ENCODE measurements at places on chromosomes 1 and 21. TPM values are rescaled to one million over a fixed set of nuclear protein-coding genes. Genes with fewer than 3 reads are reported as not detected.

Gene FLG2
- polyA plus RNA-seq: 0.01 TPM

Gene WLS
- not detected for polyA plus RNA-seq

DNA sequence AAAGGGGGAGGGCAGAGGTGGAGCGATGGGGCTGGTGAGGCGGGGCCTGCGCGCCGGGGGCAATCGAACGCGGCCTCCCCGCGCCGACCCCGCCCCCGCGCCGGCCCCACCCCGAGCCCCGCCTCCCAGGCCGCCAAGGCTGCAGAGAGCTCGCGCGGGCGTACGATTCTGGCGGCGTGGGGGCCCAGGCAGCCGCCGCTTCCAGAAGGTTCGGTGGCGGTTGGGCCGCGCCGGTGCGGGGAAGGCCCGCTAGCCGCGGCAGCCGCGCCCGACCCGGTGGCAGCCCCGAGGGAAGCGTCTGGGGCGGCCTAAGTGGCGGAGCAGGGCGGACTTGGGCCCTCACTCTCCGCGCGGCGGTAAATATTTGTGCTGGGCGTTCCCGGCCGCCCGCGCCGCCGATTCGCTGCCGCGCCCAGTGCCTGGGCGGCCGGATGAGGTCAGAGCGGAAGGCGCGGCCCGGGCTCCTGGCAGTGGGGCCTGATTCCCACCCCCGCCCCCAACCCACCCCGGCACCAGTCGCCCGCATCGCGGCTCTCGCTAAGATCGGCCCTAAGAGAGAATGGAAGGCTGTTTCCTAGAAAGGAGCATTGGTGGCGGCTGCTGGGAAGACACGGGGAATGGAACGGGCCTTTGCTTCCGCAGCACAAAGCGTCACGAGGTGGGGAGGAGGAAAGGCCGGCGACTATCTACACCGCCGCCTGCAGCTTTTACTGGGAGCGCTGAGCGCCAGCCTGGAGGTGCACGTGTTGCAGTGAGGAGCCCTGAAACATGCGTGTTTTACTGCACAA, at the start of gene ACOT7:
ACOT7 (minus strand) TSS at position 368 of the 788 bp plus-strand sequence. CDS start 368 bp downstream, outside the sequence.
- H3K4me1 ChIP-seq: peaks cover 22% of the 10 kb centered on the region
- DNase-seq: peak; percentile 89
- H3K36me3 ChIP-seq: no peaks in the 10 kb centered on the region
- H3K27ac ChIP-seq: peak within 1 kb of the TSS; percentile 91
- H3K27me3 ChIP-seq: no peaks in the 10 kb centered on the region

Gene CYB561D1
- 13.9 TPM for polyA plus RNA-seq

Gene SEMA6C
- polyA plus RNA-seq: 0.57 TPM

Gene PCAT6
- polyA plus RNA-seq: not detected

Gene ANKRD65
- not detected for polyA plus RNA-seq

Gene IGSF21
- polyA plus RNA-seq: not detected

GRCh38 chr1:162942916-162943559, 82.1 kb upstream of the CCDC190 start:
- no peaks in the 10 kb centered on the region for H3K4me1 ChIP-seq
- no peak for DNase-seq
- peaks cover 10% of the 10 kb centered on the region for H3K27me3 ChIP-seq
- H3K27ac ChIP-seq: no peak overlapping the region

- no peaks in the 10 kb centered on the region for H3K36me3 ChIP-seq
- no peak overlapping the region for H3K27ac ChIP-seq
- H3K4me1 ChIP-seq: no peaks in the 10 kb centered on the region
- no peak overlapping the region for H3K4me3 ChIP-seq
- no peaks in the 10 kb centered on the region for H3K27me3 ChIP-seq
- no peak for DNase-seq
These were observed 347.9 kb downstream of the USH2A start for GRCh38 chr1:216075339-216075738.

Gene KCNJ15
- not detected for polyA plus RNA-seq

GRCh38 chr1:234989479-234990327, 138.9 kb downstream of the TOMM20 start:
- no peaks in the 10 kb centered on the region for H3K36me3 ChIP-seq
- no peak for DNase-seq
- no peak overlapping the region for H3K27ac ChIP-seq
- no peak overlapping the region for H3K4me3 ChIP-seq
- peaks cover 24% of the 10 kb centered on the region for H3K4me1 ChIP-seq

Gene PRRX1
- polyA plus RNA-seq: not detected

DNA sequence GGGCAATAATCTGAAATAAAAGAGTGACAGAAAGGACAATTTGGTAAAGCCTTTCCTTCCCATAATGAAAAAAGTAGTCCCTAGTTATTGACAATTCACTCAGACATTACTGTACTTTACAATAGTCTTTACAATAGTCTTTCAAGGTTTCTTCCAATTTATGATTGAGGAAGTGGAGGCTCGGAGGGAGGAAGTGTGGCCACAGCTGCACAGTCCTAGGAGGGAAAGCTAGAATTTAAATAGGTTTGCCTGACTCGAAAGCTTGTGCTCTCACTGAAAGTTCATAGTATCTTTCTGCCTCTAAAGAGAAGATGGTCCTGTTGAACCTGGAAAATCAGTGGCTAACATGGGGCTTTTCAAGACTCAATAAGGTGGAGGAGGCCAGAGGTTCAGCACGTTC, 203.2 kb downstream of the SDCCAG8 start:
- H3K36me3 ChIP-seq: peaks cover 26% of the 10 kb centered on the region
- no peak overlapping the region for H3K27ac ChIP-seq
- no peak for DNase-seq
- no peak overlapping the region for H3K4me3 ChIP-seq
- peaks cover 7% of the 10 kb centered on the region for H3K4me1 ChIP-seq

Gene MLLT11
- 7.5 TPM for polyA plus RNA-seq

DNA sequence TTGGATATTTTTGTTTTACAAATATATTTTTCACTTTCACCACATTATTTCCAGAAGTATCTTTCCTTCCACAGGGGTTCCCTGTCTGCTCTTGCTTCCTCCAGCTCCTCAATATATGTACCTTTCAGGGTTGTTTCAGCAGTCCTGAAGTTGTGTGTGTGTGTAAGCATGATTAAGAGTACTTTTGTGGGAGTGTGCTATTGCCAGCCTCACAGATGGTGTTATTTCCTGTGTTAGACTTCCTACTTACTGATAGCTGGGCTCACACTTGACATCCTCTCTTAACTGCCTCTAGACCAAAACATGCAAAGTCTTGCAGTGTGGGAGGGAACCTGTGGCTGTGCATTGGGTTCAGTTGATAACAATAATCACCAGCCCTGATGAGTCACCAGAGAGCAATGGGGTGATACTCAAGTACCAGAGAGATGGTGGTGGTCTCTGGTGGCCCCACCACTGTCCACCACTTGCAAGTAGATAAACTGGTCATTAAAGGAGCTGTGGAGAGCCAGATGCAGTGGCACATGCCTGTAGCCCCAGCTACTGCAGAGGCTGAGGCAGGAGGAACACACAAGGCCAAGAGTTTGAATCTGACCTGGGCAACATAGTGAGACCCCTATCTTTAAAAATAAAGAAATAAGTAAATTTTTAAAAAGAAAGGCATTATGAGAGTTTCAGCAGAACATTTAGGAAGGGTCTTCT, 126.7 kb downstream of the NR5A2 start:
- peaks cover 11% of the 10 kb centered on the region for H3K4me1 ChIP-seq
- no peaks in the 10 kb centered on the region for H3K27me3 ChIP-seq
- no peaks in the 10 kb centered on the region for H3K36me3 ChIP-seq
- peak overlapping the region; percentile 83 for H3K27ac ChIP-seq

- H3K27me3 ChIP-seq: no peaks in the 10 kb centered on the region
- no peak for DNase-seq
- peak overlapping the region; percentile 40 for H3K27ac ChIP-seq
- peaks cover 29% of the 10 kb centered on the region for H3K4me1 ChIP-seq
- H3K4me3 ChIP-seq: no peak overlapping the region
These were observed 7.5 kb downstream of the MINDY1 start for GRCh38 chr1:150999051-150999674.

DNA sequence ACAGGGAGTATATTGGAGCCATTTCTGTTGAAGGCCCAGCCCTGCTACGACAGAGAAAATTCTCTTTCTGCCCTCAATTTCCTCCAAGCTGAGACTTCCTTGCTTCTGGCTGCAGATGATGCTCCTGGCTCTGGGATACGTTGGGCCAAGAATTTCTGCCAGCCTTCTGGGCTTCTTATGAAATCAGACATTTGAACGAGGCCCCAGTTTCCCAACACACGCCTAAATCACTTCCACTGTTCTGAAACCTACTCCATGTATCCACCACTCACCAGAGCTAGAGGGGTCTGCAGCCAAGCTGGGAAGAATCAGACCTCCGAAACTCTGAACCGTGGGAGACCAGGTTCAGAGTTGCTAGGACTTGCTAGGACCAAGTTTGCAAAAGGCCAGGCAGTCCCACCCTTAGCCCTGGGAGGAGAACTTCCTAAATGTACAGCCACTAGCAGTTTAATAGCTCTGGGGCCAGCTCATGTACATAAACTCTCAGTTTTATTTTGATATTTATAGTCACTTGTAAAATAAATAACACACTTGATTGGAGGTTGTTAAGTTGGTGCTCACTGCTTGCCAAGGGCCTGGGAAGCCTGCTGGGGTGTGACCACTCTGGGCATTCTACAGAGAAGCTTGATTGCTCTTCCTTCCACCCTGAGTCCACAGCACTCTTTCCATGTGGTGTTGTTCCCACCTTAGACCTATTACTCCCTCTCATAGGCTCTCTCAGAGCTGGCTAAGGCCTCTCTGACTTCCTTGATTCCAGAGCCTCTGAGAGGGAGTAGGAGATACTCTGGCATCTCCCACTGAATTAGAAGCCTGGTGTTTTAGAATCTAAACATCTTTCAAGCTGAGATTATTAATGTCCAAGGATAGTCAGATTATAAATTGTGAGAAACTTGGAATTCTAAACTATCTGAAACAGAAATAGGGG, 83.4 kb upstream of the TRABD2B start:
- H3K4me3 ChIP-seq: no peak overlapping the region
- peaks cover 7% of the 10 kb centered on the region for H3K27me3 ChIP-seq
- no peaks in the 10 kb centered on the region for H3K4me1 ChIP-seq
- no peaks in the 10 kb centered on the region for H3K36me3 ChIP-seq

DNA sequence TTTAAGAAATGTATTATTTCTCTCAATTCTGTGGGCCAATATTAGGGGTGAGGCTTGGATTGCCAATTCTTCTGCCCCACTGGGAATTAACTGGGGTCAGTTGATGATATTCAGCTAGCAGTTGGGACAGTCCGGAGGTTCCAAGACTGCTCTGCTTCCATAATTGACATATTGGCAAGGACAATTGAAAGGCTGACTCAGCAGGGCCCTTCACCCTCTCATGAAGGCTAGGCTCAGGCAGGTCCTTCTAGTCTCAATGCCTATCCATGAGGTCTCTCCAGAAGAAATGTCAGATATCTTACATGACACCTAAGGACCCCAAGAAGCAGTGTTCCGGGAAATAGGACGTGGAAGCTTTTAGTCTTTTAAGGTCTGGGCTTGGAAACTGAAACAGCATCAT, 13.3 kb upstream of the RNF11 start:
- no peak overlapping the region for H3K4me3 ChIP-seq
- H3K27me3 ChIP-seq: peaks cover 2% of the 10 kb centered on the region
- H3K4me1 ChIP-seq: no peaks in the 10 kb centered on the region
- H3K36me3 ChIP-seq: no peaks in the 10 kb centered on the region

- DNase-seq: no peak
- no peaks in the 10 kb centered on the region for H3K36me3 ChIP-seq
- H3K27ac ChIP-seq: peak overlapping the region; percentile 82
- H3K27me3 ChIP-seq: no peaks in the 10 kb centered on the region
These were observed 73.6 kb downstream of the TPR start for GRCh38 chr1:186301448-186301847.

- peaks cover 29% of the 10 kb centered on the region for H3K4me1 ChIP-seq
- DNase-seq: no peak
- no peak overlapping the region for H3K4me3 ChIP-seq
- no peaks in the 10 kb centered on the region for H3K36me3 ChIP-seq
- H3K27me3 ChIP-seq: no peaks in the 10 kb centered on the region
- no peak overlapping the region for H3K27ac ChIP-seq
These were observed 195.0 kb upstream of the EDN2 start for GRCh38 chr1:41679531-41679930.

GRCh38 chr1:242019018-242019417, 20.1 kb upstream of the MAP1LC3C start:
- peaks cover 3% of the 10 kb centered on the region for H3K27me3 ChIP-seq
- no peak overlapping the region for H3K27ac ChIP-seq
- DNase-seq: no peak
- H3K36me3 ChIP-seq: no peaks in the 10 kb centered on the region

DNA sequence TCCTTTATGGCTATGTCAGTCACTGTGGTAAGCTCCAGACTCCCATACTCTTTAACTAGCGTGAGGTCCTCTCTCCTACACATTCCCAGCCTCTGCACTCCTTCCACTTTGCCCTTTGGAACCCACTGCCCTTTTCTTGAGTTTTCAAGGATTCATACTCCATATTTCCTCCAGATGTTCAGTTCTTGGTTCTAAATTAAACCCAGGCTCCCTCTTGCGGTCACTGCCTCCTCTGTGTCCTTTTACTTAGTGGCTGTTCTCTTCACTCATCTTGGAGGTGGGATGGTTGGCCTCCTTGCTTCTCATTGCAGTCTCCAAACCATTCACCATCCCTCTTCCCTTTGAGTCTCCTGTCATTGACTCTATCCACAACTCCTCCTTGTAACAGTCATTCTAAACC, 208.1 kb downstream of the TGFB2 start:
- no peaks in the 10 kb centered on the region for H3K4me1 ChIP-seq
- H3K27ac ChIP-seq: no peak overlapping the region
- H3K4me3 ChIP-seq: no peak overlapping the region
- no peaks in the 10 kb centered on the region for H3K36me3 ChIP-seq
- no peak for DNase-seq
- peaks cover 3% of the 10 kb centered on the region for H3K27me3 ChIP-seq

Gene PARS2
- polyA plus RNA-seq: 2.5 TPM

- no peak for DNase-seq
- no peaks in the 10 kb centered on the region for H3K4me1 ChIP-seq
- no peak overlapping the region for H3K27ac ChIP-seq
- H3K27me3 ChIP-seq: no peaks in the 10 kb centered on the region
- no peaks in the 10 kb centered on the region for H3K36me3 ChIP-seq
- no peak overlapping the region for H3K4me3 ChIP-seq
These were observed 431.3 kb downstream of the MRPL39 start for GRCh38 chr21:25175938-25176337.

Gene DNM3
- polyA plus RNA-seq: 0.36 TPM

DNA sequence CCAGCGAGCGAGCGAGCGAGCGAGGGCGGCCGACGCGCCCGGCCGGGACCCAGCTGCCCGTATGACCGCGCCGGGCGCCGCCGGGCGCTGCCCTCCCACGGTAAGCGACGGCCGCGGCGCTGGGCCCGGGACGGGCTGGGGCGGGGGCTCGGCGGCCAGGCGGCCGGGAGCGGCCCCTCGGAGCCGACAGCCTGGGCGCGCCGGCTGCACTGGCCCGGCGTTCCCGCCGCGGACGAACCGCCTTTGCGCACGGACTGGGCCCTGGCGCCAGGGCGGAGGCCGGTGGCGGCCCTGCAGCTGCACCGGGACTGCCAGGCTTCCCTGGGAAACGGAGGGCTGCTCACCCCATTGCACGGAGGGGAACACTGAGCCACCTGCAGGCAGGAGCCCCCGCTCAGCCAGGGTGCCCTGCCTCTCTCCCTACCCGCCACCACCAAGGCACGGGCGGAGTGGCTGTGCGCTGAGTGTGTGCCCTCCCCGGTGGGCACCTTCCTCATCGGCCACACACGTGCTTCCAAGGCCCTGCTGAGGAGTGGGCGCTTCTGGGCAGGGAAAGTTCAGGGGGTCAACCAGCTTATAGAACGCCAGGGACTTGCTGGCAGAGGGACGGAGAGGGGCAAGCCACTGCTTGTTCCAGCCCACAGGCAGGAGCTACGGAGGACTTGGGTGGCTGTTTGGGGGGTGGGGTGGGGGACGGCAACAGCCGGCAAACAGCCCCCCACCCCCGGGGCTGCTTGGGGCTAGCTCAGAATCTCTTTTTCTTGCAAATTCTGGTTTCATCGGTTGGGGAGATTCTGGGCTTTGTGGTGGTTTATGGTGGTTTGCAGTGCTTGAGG, 532 bp downstream of the CSF1 start:
- no peaks in the 10 kb centered on the region for H3K36me3 ChIP-seq
- peak overlapping the region; percentile 63 for H3K27ac ChIP-seq
- H3K4me1 ChIP-seq: peaks cover 43% of the 10 kb centered on the region
- peak overlapping the region; percentile 91 for H3K4me3 ChIP-seq

All from naive thymus-derived CD8-positive, alpha-beta T cell (primary cell).